ENCODE measurements at places on chromosomes 7 and 10. TPM values are rescaled to one million over a fixed set of nuclear protein-coding genes. Genes with fewer than 3 reads are reported as not detected.

EBF3 gene
- 1.6 TPM for polyA plus RNA-seq

SEMA3C gene
- polyA plus RNA-seq, result 27.8 TPM

GRCh38 chr7:121796381-121796780 lies 76.6 kb upstream of the PTPRZ1 start:
- no peak for DNase-seq

CPN1 gene
- 3.8 TPM for polyA plus RNA-seq

Measured in renal pelvis (tissue), 12 donors.